ENCODE measurements at places on chromosomes 16 and 17.

DNA sequence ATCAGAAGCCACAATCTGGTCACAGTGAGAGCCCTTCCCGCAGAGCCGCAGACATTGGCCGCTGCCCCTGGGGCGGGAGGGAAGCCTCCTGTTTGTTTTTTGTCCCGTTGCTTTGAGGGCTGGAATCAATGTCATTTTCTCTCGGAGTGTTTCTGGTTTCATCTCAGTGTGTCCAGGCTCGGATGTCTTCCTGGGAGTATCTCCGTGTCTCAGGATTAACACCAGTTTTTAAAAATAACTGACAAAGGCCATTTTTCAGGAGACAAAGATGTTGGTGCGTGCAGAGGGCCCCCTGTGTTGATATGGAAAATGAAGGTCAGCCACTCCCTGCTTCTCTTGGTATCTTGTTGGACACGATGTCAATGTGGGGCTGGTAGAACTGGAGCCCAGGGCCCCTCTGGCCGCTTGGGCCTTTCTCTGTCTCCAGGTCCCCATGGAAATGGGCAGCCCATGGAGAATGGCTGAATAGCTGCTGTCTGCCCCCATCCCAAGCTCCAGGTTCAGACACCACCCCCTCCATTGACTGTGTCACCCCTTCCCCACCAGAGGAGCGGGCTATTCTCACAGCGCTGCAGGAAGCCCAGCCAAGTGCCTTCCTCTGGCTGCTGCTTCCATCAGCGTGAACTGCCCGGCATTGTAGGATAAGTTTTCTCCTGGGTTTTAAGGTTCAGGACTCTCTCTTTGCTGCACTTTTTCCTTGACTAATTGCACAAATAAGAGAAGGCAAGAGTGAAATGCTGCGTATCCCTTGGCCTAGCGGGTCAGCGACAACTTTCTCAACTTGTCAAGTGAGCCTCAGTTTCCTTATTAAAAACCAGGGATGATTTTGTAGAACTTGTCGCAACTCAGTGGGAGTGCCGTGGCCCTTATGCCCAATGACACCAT lies 72.2 kb upstream of the METTL9 start:
- no peak for DNase-seq

GRCh38 chr17:42459801-42460281 lies 1.2 kb downstream of the ATP6V0A1 start:
- peak; percentile 38 for DNase-seq

- no peak for DNase-seq
Measured at GRCh38 chr16:25750488-25751216, 58.9 kb downstream of the HS3ST4 start.

GRCh38 chr16:66585481-66586239 lies 6.4 kb downstream of the CMTM2 start:
- no peak for DNase-seq

GRCh38 chr17:49054342-49055092 lies 57.3 kb downstream of the IGF2BP1 start:
- DNase-seq = no peak

All from GM12891 (cell line).